ENCODE measurements at places on chromosomes 6 and 20.

- DNase-seq = peak; percentile 79
Observed at GRCh38 chr6:152983637-152984512, 1.0 kb upstream of the FBXO5 start.

- DNase-seq = no peak
Observed at GRCh38 chr6:20811109-20811761, 277.0 kb downstream of the CDKAL1 start.

GRCh38 chr20:31868853-31869672 lies 1.3 kb downstream of the DUSP15 start:
- DNase-seq = no peak

GRCh38 chr6:117008618-117009017 lies 131.6 kb downstream of the RFX6 start:
- DNase-seq = no peak

- DNase-seq = no peak
Observed at GRCh38 chr6:513058-513457, 121.5 kb downstream of the IRF4 start.

GRCh38 chr20:10669843-10670446 lies 3.9 kb downstream of the JAG1 start:
- DNase-seq = no peak

GRCh38 chr6:81002126-81002525 lies 750.4 kb downstream of the TENT5A start:
- DNase-seq = no peak

DNA sequence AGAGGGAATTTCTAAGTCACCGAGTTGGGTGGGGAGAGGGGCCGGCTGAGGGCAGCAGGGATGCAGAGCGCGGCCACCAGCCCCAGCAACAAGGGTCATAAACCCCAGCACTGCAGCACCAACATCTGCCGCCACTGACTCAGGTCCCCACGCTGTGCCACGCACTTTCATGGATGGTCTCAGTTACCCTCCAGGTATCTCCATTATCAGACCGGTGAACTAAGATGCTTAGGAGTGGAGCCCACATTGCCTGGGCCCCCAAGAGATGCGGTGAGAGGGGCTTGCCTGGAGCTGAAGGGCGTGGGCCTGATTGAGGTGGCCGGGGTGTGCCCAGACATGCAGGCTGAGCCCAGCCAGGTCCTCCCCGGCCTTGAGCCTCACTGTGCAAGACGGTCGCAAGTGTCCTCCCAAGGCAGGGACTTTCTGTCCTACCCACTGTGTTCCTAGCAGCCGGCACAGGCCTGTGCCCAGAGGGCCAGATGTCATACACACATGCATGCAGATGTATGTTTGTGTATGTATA lies 19.3 kb downstream of the RBM38 start:
- no peak for DNase-seq

DNA sequence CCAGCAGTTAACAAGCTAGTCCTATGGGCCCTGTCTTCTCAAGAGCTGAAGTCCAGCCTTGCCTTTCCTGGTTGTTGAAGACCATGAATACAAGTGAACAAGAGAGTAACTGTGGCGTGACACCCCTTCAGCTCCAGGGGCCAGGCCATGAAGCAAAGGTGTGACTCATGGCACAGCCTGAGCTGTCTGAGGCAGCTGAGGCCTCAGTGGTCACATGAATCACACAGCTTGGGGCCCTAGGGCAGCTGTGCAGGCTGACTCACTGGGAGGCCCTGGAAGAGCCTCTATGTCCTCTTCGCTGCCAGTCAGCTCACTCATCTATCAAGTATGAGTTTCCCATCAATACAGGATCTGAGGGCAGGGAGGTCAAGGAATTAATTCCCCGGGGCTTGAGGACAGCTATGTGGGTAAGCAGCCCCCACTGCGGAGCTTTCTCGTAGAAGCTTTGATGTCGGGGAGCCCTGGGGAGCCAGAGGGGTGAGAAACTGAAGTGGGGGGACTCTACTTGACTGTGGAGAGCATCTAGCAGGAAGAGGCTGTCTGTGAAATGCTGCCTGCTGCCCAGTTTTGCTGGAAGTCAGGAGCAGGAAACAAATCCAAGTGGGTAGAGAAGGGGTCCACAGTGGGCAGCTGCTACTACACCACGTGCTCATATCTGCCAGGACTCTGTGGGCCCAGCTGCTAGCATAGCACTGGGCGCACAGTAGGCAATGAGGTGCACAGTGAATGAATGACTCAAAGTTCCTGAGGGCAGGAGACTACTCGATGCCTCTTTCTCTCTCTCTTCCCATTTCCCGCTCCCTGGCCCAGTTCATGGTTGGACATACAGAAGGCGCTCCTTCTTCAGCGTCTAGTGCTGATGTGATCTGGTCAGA lies 13.7 kb upstream of the FAM83C start:
- DNase-seq = peak; percentile 90

GRCh38 chr6:133130863-133131262 lies 110.3 kb upstream of the EYA4 start:
- DNase-seq = no peak

DNA sequence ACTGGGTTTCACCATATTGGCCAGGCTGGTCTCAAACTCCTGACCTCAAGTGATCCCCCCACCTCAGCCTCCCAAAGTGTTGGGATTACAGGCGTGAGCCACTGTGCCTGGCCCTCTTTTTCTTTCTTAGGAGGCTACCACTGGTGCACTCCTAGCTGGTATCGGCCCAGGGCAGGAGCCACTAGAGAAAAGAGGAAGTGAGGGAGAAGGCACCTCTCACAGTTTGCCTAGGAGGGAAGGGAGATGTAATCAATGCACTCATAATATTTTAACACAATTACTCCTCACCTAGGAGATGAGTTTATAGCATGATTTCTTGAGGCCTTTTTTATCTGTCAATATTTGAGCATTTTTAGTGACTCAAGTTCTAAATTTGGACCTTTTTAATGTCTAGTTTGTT lies 189.0 kb upstream of the SOX4 start:
- DNase-seq = no peak

- no peak for DNase-seq
Observed at GRCh38 chr6:125558241-125558843, 191.1 kb upstream of the HEY2 start.

- no peak for DNase-seq
Observed at GRCh38 chr6:131954059-131954774, 3.0 kb upstream of the CCN2 start.

- DNase-seq = peak; percentile 18
Observed at GRCh38 chr6:26155061-26155930, 68.1 kb downstream of the HFE start.

GRCh38 chr6:15351631-15352030 lies 105.8 kb downstream of the JARID2 start:
- no peak for DNase-seq
